ENCODE measurements at places on chromosomes 12 and 14.

DNA sequence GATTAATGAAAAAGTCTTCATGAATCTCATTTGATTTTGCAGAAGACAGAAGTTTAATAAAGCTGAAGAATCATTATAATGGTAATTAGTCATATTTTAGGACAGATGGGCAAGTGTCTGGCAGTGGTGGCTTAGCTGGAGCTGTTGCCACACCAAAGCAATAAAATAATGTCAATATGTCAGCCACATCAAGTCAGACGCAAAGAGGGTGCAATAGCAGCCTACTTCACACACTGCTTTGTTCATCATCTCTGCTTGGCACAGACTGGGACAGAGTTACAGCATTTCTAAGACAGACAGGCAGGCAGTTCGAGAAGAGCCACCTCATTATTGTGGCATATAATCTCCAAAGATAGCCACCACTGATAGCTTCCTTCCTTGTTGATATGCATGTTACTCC lies 16.9 kb upstream of the KRR1 start:
- DNase-seq = no peak

- DNase-seq = no peak
Measured at GRCh38 chr14:23694085-23694948, 58.2 kb downstream of the DHRS2 start.

GRCh38 chr12:125518074-125518473 lies 452.8 kb downstream of the AACS start:
- DNase-seq = no peak

GRCh38 chr14:87617079-87617478 lies 375.9 kb downstream of the GALC start:
- DNase-seq = no peak

DNA sequence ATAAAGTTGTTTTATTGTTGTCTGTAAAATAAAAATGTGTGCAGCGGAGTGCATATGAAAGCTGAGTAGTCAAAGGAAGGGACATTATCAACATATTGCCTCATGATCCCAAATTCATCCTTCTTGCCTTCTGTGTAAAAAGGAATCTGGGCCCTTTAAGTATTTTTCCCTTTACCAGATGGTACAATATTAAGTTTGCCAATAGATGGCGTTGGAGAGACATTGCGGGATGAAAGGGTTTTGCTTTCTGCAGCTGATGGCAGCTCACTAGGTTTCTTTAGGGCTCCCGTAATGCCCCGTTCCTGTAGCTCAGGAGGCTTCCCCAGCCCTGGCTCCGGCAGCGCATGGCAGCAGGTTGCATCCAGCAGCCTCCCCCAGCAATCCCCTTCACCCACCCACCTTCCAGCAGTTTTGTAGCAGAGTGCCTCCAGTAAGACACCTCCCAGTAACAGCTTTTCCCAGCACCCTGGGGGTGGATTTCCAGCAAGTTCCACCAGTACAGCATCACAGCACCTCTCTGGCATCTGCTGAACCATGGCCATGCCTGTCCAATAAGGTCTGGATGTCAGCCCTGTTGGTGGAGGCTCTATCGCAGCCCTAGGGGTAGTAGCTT lies 354.4 kb downstream of the MED13L start:
- DNase-seq = peak; percentile 15

- no peak for DNase-seq
Measured at GRCh38 chr14:42535397-42535796, 928.7 kb downstream of the LRFN5 start.

Data from activated CD8-positive, alpha-beta memory T cell treated with anti-CD3 and anti-CD28 coated beads for 24 hours (primary cell).